ENCODE measurements at places on chromosomes 11 and 22.

- DNase-seq: no peak
Observed at GRCh38 chr11:61754534-61755482, 2.4 kb downstream of the MYRF start.

DNA sequence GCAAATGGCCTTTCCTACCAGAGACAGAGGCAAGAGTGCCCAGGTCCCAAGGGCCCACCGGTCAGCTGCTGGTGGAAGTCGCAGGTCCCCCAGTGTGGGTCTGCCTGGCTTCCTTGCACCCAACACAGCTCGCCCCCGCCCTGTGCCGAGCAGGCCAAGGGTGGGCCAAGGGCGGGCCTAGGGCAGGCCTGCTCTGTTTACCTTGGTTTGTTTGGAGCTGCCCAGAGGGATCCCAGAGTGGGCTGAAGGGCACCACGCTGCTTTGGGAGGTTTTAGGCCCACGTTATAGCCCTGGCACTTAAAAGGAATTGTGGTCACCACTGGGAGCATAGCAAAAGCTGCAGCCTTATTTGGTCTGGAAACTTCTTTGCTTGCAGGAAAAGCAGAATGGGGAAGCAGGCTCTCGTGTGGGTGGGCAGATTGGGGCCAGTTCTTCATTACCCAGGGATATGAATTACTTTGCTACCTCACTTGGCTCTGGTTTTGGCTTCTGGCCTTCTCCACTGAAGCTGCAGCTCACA, 38.0 kb downstream of the MRGPRD start:
- DNase-seq: no peak

DNA sequence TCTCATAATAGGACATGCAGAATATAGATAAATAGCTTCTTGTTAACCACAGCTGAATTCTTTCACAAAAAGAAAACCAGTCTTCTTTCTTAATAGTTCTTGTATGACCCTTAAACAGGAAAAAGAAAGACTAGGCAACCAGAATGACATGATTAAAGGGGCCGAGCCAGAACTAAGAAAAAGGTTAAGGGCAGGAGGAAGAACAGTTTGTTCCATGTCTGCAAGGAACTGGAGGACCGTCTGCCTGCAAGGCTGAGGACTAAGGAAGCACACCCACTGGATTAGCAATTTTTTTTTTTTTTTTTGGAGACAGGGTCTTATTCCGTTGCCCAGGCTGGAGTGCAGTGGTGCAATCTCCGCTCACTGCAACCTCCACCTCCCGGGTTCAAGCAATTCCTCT, 26.0 kb upstream of the TMPRSS5 start:
- DNase-seq: no peak

DNA sequence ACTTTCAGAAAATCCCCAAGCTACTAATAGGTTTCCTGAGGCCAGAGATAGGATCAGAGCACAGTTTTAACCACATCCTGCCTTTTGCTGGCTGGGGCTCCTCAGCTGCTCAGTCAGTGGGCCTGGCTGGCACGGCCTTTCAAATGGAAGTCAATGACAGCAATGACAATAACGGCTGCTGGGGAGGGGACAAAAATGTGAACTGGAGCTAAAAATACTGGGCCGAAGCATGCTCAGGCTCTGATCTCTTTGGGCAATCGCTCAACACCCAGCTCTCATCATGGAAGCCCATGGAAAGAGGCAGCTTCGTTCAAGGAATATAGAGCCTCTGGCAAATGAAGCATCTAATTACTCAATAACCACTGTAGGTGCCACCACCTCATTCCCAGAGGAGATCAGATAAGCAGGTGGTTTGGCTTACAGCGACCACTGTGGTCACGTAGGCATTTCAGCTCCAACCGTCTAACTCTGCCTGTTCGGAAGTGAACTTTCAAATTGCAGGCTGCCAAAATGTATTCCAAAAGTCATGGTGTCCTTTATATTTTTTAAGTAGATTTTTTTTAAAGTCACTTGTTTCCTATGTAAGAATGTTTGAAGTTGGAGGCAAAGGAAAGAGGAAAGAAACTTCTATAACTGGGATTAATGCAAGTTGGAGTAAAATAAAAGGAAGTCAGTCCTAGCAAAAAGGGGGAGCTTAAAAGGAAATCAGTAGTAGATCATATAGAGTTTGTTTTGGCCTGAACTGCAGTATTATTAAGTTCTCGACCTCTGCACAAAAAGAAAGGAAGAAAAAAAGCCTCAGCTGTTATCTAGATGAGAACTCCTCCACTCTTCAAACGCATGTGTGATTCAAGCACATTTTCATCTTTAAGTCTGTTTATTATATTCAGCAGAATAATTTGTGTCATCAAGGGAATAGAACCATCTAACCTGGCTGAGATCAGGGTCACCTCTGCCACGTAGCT, 14.1 kb downstream of the WT1 start:
- peak; percentile 63 for DNase-seq

- DNase-seq: no peak
Observed at GRCh38 chr22:46090631-46091201, 59.6 kb upstream of the PPARA start.

DNA sequence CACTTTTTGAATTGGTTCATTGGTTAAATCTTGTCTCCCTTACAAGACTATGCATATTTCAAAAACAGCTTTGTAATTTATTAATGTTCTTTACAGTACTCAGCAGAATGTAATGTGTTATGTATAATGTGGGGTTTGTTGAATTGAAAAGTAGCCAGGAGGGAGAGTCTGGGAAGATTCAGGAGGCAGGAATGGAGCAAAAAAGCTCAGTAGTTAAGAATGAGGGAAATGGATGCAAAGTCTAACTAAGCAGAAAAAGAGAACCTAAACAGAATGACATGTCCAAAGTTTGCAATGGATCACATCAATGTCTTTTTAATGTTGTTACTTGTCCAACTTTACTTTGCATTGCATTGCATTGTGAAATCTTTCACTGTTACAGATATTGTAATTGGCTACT, 86.5 kb upstream of the CARD18 start:
- no peak for DNase-seq

- no peak for DNase-seq
Observed at GRCh38 chr11:118138839-118139420, 13.7 kb downstream of the SCN4B start.

- no peak for DNase-seq
Observed at GRCh38 chr22:24871611-24872205, 65.7 kb downstream of the SGSM1 start.

DNA sequence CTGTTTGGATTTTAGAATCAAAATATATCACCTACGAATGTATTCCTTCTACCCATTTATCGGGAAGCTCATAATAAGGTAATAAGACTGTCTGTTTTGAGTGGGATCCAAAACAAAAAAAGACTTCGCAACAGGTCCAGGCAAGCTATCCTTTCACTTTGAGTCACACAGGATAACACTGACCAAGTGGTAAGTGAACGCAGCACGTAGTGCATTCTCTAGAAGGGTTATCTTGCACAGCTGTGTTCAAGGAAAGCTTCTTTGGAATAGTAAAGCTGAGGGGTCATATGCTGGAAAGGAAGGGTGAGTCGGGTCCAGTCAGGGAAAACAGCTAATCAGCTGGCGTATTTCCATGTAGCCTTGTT, 22.3 kb upstream of the NRGN start:
- DNase-seq: peak; percentile 37

- no peak for DNase-seq
Observed at GRCh38 chr22:44365832-44366231, 53.1 kb upstream of the SHISAL1 start.

Data from GM12865 (cell line).